ENCODE measurements at places on chromosomes 1 and 21.

DNA sequence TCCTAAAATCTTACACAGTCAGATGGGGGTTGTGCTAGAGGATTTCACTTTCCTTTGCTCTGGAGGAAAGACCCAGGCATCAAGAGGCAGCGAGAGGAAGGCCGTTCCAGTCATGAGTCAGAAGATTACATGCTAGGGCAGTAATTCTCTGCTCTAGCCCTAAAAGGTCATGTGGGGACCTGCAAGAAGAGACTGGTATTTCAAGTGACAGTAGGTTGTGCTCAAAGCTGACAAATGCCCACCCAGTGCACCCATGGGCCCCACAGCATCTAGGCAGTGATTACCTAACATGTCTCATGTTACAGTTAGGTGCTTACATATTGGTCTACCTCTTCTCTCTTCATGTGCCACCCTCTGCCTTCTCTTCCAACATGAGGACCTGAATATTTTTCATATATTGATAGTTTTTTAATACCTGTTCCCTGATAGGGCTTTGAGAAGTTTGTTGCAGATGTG, 99.7 kb upstream of the BEND5 start:
- no peak for DNase-seq

DNA sequence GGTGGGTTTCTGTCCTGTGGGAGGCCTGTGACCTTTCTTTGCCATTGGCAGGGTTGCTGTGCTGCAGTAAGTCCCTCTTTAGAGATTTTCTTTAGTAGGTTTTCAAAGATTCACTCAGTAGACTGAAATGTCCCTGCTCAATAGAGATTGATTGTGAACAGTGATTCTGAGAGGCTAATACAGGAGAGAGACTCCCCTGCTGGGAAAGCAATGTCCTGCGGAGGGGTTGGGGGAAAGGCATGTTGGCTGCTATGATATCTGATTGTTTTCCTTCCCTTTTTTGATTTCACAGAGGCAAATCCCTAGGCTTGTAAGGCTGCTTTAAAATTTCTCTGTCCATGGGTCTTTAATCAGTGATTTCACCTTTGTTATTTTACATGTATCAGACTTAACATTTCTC, 589.9 kb downstream of the ADGRL2 start:
- DNase-seq = no peak

GRCh38 chr1:151311011-151311410, 16.2 kb downstream of the PI4KB start:
- no peak for DNase-seq

- no peak for DNase-seq
Measured at GRCh38 chr21:45018131-45019075, 56.0 kb upstream of the ADARB1 start.

GRCh38 chr1:92399076-92399475, 87.6 kb downstream of the GFI1 start:
- DNase-seq = no peak

DNA sequence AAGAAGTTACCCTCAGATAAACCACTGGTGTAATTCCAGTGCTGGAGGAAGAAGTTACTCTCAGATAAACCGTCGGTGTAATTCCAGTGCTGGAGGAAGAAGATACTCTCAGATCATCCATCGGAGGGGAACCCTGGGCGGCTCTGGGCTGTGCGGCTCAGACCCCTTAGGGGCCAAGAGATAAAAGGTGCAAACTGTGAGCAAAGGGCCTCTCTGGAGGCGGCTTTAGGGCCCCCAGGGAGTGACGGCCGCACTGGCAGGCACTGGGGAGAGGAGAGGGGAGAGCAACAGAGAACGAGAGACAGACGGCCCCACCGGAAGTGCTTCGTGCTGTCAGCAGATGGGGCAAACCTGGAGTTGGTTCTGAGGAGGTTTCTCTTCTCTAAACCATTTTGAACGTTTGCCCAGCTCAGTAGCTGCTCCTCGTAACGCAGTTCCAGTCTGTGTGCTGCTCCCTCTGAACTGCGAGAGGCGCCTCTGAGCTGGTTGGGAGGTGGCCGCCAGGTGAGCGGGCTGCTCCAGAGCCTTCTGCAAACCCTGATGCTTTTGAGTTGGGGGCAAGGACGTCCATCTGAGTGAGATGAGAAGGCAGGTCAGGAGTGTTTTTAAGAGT, 62.6 kb upstream of the COL6A1 start:
- no peak for DNase-seq

- no peak for DNase-seq
Measured at GRCh38 chr1:33898881-33899280, 35.0 kb downstream of the HMGB4 start.

DNA sequence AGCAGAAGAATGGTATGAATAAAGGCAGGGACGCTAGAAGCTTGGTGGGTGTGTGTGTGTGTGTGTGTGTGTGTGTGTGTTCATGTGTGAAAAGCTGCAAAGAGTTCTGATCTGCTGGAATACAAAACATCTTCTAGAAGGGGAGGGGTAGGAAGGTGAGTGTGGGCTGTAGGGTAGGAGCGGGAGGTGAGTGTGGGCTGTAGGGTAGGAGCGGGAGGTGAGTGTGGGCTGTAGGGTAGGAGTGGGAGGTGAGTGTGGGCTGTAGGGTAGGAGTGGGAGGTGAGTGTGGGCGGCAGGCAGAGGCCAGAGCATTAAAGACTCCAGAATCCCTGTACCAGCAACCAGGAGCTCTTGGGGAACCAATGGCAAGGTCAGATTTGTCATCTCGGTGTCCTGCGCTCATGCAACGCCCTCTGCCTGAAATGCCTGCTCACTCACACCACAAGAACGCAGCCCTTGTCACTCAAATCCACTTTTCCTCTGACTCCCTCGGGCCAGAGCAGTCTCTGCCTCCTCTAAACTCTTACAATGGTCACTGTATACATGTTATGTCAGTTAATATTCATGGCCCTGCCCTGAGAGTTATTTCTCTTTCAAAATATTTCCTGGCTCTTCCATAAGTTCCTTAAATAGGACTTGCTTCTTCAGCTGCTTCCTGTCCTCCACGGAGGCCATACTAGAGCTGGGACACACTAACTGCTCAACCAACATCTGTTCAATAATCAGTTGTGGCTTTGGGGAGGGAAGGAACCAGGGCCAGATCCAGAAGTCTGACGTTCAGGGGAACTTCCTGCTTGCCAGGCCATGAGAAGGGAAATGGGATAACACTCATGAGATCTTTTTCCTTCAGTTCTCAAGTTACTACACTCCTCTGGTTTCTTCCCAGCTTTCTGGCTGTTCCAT, 53.6 kb upstream of the ZNF644 start:
- no peak for DNase-seq

- DNase-seq = no peak
Measured at GRCh38 chr1:156464335-156464734, 36.2 kb downstream of the MEF2D start.

DNA sequence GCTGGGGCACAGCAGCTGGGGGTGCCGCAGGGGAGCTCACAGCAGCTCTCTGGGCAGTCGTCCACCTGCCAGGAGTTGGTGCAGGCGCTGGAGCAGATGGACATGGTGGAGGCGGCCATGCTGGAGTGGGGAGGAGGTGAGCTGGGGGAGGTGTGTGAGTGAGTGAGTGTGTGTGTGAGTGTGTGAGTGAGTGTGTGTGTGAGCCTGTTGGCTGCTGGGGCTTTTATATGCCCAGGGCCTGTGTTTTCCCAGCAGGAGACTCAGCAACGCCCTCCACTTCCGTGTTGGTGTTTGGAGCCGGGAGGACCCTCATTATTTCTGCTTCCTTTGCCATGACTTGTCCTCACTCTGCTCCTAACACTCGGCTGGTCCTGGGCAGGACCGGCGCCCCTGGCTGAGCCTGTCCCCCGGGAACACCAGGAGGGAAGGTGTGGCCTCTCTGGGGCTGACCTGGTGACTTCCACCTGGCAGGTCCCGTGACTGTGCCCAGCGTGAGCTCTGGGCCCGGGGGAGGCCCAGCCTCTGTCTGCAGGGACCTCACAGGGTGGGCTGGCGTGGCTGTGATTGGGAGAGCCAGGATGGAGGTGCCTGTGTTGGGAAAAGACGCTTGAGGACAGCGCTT, at the start of gene KRTAP10-2:
TSS of gene KRTAP10-2 (minus strand) at position 166 of the 622 bp plus-strand sequence. CDS start at position 119, 47 bp downstream.
- DNase-seq = peak; percentile 17

- DNase-seq = no peak
Measured at GRCh38 chr1:119771770-119772169, 3.1 kb upstream of the HMGCS2 start.

DNA sequence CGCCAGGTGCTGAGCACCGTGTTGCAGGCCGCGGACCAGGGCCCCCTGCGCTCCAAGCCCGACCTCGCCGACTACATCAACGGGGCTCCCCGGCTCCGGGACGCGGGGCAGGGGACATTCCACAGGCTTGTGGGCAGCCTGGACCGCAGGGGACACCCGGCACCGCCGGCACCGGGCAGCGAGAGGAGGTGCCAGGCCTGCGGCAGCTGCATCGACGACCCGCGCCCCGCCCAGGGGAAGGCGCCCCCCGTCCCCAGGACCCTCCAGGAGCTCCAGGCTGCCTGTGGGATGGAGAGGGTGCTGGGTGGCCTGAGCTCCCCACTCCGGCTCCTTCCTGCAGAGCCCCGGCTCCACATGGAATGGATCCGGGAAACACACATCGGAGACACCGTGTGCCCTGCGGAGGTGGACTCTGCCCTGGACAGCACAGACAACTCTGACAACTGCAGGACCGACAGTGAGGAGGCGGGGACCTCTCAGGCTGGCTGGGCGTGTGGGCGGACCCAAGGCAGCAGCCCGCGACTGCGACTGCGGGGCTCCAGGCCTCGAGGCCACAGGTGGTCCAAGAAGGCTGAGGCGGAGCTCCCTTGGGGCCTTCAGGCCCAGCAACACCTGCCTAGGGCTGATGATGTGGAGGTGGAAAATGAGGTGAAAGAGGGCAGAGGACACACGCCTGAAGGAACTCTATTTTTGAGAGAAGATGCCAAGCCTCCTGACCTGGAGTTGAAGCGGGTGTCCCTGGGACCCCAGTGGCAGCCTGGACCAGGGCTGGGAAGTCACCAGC, 22.8 kb downstream of the KIAA1614 start:
- DNase-seq = no peak

- DNase-seq = no peak
Measured at GRCh38 chr1:62613890-62614289, 16.6 kb downstream of the ANGPTL3 start.

DNA sequence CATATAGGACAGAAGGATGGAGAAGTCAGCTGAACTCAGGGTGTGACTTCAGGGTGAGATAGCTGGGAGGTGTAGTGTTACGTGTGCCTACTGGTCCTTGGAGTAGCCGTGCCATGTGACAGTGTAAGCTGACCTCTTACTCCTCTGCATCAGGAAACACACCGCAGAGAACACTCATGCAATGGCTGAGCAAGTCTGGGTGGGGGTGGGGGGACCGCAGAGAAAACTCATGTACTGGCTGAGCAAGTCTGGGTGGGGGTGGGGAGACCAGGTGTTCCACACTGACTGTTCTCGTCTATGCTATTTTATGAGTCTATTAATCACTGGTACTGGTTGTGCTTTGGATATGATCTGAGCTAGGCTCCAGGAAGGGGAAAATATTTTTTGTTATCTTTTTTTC, 233.1 kb downstream of the PAPPA2 start:
- no peak for DNase-seq

- DNase-seq = no peak
Measured at GRCh38 chr1:155305881-155306391, 2.7 kb upstream of the FDPS start.

DNA sequence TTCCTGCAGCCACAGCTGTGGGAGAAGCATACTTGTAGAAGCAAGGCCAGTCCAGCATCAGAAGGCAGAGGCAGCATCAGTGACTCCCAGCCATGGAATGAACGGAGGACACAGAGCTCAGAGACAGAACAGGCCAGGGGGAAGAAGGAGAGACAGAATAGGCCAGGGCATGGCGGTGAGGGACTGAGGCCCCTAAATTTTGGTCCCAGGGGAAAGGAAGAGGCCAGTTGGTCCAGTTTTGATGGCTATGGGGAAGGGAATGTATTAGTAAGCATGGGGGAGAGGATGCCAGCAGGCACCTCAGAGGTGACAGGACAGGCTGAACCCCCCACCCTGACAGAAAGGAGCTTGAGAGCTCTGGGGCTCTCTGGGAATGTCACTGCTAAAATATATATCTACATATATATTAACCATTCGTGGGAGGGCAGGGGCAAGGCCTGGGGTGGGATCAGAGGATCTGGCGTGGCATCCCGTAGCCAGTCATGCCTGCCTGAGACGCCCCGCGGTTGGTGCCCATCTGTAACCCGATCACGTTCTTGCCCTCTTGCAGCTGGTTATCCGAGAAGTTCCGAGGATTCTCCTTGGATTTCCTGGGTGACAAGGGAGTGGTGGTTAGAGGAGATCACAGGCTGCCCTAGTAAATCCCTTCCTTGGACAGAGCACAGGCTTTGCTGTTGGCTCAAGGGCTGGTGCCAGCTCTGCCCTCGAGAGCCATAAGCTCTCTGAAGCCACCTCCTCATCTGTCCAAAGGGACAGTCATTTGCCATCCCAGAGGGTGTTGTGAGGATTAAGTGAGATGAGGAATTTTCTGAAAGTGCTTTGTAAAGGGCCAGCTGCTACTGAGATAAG, 6.7 kb downstream of the TAGLN2 start:
- DNase-seq = no peak

GRCh38 chr1:94081566-94082344, 39.2 kb downstream of the ABCA4 start:
- no peak for DNase-seq

- DNase-seq = no peak
Measured at GRCh38 chr1:10598389-10598702, 123.6 kb downstream of the PEX14 start.

- no peak for DNase-seq
Measured at GRCh38 chr1:162421258-162422164, 9.6 kb upstream of the SH2D1B start.

DNA sequence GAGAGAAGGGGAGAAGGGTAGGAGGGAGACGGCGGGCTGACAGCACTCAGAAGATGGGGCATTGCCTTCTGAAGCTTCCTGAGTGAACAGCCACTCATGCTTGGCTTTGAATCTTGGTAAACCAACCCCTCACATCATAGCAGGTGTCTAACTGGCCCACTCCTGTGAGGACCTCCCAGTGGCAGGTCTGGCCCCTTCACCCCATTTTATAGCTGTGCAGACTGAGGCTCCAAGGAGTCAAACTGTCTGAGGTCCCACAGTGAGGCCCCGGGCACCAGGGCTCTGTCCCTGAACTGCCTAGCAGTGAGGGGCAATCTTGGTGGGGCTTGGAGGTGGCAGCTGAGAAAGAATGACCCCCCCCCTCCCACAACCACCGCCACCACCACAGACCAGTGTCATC, 41.0 kb downstream of the SDC3 start:
- DNase-seq = no peak

- no peak for DNase-seq
Measured at GRCh38 chr1:5966543-5967205, 25.6 kb downstream of the NPHP4 start.

DNA sequence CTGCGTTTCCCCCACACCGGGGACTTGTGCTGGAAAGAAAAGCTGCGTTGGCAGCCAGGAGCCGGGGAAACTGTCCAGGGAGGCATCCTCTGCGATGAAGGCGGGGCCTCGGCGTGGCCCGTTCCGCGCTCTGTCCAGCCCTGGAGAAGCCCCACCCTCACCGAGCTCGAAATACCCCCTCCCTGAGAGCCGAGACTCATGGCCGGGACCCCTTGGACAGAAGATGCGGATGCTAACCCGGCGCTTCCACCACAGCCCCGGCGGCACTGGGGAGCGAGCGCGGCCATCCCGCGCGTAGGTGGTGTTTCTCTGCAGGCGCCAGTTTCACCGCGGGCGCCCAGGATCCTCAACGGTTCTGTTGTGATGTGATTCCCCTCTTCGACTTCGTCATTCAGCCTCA, 31.6 kb downstream of the PDE9A start:
- DNase-seq = peak; percentile 38

All from activated CD4-positive, CD25-positive, alpha-beta regulatory T cell treated with anti-CD3 and anti-CD28 coated beads, Interleukin-2, amount 50 U/mL, for 72 hours (primary cell).